Stimulated activated CD8-positive, alpha-beta memory T cell treated with anti-CD3 and anti-CD28 coated beads, Interleukin-15, amount 100 ng/mL, for 4 hours (primary cell): ENCODE measurements at places on chromosomes 6 and 20.

GRCh38 chr20:58072695-58073671 is 155.5 kb downstream of the ANKRD60 start:
- no peak for DNase-seq

DNA sequence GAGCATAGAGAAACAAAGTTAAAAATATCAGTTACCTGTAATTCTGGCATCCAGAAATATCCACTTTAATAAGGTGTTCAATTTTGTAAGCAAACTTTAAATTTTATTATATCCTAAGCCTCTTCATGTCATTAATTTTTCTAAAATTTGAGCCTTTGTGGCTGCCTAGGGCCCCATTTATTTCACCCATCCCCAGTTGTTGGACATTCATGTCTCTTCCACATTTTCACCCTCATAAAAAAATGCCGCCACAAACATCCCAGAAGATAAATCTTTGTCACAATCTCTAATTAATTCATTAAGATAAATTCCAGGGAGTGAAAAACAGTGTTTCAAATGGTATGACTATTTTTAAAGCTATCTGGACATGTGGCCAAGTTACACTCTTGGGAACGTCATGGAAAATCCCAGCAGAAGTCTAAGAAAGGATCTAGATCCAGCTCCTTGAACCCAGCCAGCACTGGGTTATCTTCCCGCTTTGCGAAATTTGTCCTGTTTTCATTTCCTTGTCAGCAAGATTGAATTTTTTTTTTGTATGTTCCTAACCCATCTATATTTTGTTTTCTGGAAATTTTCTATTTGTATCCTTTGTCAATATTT is 97.2 kb downstream of the TMEM242 start:
- DNase-seq: no peak

- no peak for DNase-seq
Observed at GRCh38 chr6:146876271-146877151, 277.7 kb downstream of the ADGB start.

GRCh38 chr20:34871320-34871926 is 1.2 kb downstream of the GGT7 start:
- no peak for DNase-seq

- DNase-seq: no peak
Observed at GRCh38 chr6:148807784-148808183, 61.0 kb downstream of the UST start.

DNA sequence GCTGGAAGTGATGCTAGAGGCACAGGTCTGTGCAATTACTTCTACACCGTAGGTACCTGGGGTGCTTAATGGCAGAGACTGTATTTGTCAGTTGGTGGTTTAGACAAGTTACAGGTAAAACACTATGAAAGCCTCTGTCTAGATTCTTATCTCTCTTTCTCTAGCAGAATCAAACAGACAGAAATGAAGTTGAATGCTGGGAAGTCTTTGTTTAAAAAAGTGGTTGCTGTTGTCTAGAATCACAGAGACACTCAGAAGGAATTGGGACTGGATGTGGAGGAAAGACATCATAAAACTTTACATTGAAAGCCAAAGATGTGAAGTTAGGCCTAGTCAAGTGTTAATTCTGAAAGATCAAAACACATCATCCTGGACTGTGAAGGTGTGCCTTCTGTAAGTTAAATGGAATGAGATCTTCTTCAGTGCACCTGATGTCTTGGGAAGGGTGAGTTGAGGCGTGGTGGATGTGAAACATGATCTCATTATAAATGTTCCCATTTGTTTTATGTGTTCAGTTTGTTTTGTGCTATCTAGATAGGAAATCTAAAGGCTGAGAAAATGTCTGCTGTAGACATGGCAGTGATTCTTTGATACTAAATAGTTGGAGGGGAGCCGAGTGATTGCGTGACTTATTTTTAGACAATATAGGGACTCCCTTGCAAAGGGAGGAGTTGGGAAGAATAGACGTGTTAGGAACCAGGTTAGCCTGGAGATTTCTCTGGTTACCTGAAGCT is 290.2 kb downstream of the SOX4 start:
- DNase-seq: no peak

GRCh38 chr20:17636523-17637412 is 45.3 kb downstream of the RRBP1 start:
- no peak for DNase-seq

GRCh38 chr6:144202879-144203468 is 52.7 kb downstream of the STX11 start:
- DNase-seq: no peak

DNA sequence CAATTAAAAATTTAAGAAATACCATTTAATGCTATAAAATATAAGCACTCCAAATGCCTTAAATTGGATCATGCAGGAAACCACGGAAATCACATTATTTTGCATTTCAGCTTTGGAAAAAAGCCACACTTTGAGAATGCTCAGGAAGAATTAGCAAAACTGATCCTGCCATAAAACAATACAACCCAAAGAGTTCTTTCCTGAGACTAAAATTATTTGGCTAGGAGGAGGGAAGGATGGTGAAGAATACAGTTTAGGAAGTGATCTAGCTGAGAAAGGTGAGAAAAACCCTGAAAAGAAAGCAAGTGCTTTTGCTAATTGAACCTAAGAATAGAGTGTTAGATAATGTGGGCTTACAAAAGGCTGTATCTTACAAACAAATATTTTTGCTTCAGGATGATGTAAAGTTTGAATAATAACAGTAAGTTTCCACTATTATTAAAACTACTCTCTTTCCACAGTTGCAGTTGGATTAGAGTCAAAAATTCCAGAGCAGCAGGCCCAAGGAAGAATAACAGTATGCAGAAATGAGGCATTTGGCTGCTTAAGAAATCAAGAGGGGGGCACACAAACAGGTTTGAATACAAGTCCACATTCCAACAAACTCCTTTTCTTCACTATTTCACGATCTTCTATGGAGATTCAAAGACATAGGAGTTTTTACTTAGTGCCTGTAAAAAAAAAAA is 565.4 kb downstream of the RFPL4B start:
- no peak for DNase-seq

- DNase-seq: no peak
Observed at GRCh38 chr20:51570739-51571459, 28.4 kb upstream of the NFATC2 start.

DNA sequence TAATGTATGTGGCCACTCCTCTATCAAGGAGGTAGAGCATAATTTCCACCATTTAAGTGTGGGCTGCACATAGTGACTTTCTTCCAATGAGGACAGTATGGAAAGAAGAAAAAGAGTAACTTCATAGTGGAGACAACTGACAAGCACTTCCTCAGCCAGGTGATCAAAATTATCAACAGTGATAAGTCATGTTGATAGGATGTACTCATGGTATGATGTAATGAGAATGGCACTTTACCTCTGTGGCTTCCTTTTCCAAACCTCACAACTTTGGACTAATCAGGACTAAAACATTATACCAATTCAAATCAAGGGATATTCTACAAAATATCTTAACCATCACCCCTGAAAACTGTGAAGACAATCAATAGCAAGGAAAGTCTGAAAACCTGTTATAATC is 302.3 kb upstream of the CITED2 start:
- DNase-seq: no peak

- no peak for DNase-seq
Observed at GRCh38 chr6:106939208-106939607, 35.3 kb downstream of the CD24 start.

DNA sequence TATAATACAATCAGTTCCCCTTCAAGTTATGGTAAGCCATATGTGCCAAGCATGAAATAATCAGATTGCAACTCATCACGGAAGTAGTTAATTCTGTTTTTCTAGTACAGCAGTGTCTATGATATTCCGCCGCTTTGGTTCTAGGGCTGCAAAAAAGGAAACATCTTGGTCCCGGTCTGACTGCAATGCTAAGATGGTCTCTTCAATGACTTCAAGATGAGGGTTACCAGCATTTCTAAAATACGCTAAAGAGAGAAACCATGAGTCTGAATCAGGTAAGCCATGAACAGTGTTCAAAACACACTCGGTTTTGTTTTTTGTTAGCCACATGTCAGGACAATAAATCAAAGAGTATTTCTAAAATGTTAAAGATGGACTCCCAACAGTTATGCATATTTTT is 3.2 kb upstream of the ANKRD60 start:
- no peak for DNase-seq

- DNase-seq: no peak
Observed at GRCh38 chr20:15546525-15547023, 1026.7 kb downstream of the KIF16B start.

- DNase-seq: no peak
Observed at GRCh38 chr6:134821928-134822864, 127.7 kb downstream of the ALDH8A1 start.

GRCh38 chr6:108452711-108453195 is 108.0 kb upstream of the FOXO3 start:
- DNase-seq: no peak

DNA sequence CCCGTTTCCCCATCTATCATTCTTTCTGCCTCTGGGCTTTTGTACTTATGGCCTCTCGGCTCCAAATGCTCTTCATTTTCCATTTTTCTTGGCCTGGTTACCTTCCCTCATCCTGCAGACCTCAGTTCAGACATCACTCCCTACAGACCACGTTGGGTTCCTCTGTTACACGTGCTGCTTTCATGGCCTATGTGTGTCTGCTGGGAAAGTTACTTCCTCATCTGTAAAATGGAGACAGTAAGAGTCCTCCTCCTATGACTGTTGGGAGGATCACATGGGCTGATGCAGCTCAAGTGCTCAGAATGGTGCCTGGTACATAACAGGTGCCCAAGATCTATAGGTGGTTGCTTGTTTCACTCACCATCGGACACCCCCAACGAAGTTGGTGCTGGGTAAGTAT is 13.5 kb downstream of the KCNK17 start:
- no peak for DNase-seq

GRCh38 chr6:49766762-49767161 is 20.3 kb downstream of the PGK2 start:
- DNase-seq: no peak

DNA sequence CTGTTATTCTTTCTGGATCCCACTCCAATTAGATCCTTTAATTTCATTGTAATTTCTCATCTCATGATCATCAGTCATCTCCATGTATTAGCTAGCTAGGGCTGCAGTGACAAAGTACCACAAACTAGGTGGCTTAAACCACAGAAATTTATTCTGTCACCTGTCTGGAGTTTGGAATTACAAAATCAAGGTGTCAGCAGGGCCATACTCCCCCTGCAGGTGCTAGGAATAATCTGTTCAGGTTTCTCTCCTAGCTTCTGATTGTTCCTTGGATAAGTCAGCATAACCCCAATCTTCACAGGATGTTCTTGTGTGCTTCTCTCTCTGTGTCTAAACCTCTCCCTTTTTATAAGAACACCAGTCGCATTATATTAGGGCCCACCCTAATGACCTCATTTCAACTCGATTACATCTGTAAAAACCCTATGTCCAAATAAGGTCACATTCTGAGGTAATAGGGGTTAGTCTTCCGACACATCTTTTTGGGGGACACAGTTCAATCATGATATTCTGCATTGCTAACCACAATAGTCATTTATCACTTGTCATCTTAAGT is 40.5 kb downstream of the BEND6 start:
- no peak for DNase-seq
